ENCODE measurements at places on chromosomes 3 and 15. TPM values are rescaled to one million over a fixed set of nuclear protein-coding genes. Genes with fewer than 3 reads are reported as not detected.

The RHOV gene
- 4.2 TPM for total RNA-seq

The HRH1 gene
- total RNA-seq, result 4.6 TPM

The PIGZ gene
- 6.3 TPM for total RNA-seq

- DNase-seq, result no peak
Measured at GRCh38 chr3:67551361-67552016, 102.9 kb downstream of the SUCLG2 start.

- no peak for DNase-seq
Measured at GRCh38 chr3:66822186-66823008, 175.7 kb upstream of the KBTBD8 start.

- no peak for DNase-seq
Measured at GRCh38 chr3:183085634-183086390, 13.5 kb downstream of the MCCC1 start.

Measured in Panc1 (cell line).